AG08396 (cell line): ENCODE measurements at places on chromosomes 2 and 18.

DNA sequence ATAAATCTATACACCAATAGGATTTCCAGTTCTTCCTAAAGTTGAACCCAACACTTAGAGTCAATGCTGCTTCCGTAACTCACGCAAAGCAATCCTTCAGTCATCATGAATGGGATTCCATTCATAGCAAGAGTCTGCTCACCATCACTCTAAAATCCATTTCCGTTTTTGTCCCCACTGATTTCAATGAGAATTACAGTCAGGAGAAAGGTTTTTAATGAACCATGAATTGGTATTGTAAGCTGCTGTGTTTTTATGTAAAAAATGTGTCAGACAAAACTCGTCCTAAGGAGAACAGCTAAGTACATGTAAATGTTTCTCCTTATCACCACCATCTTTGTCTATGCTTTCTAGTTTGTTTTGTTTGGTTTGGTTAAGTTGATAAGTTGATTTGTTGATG, 391.5 kb downstream of the IRS1 start:
- no peak for DNase-seq

GRCh38 chr18:76396792-76397191, 98.2 kb downstream of the ZNF516 start:
- no peak for DNase-seq

- DNase-seq = no peak
Measured at GRCh38 chr2:158733430-158733755, 61.7 kb upstream of the DAPL1 start.

DNA sequence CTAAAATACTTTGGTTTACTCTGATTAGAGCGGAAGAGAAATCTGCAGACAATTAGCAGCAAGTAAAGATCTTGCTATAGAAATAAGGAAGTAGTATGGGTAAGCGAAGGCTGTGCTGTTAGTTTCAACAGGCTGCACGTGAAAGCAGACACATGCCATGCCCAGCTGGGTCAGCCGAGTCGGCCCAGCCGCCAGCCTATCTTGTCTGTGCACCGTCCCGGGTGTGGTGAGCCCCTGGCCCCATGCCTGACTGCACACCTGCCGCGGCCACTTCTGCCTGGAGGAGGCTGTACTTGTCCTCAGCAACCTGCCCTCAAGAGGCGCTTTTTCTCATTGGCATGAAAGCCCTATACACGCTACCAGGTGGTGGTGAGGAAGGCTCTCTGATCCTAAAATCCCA, 185.5 kb downstream of the SEPTIN10 start:
- DNase-seq = no peak

GRCh38 chr2:218927422-218927821, 32.0 kb upstream of the CDK5R2 start:
- no peak for DNase-seq

- no peak for DNase-seq
Measured at GRCh38 chr2:31222071-31222470, 4.8 kb upstream of the CAPN14 start.

- no peak for DNase-seq
Measured at GRCh38 chr2:188848887-188849435, 125.2 kb upstream of the COL3A1 start.

DNA sequence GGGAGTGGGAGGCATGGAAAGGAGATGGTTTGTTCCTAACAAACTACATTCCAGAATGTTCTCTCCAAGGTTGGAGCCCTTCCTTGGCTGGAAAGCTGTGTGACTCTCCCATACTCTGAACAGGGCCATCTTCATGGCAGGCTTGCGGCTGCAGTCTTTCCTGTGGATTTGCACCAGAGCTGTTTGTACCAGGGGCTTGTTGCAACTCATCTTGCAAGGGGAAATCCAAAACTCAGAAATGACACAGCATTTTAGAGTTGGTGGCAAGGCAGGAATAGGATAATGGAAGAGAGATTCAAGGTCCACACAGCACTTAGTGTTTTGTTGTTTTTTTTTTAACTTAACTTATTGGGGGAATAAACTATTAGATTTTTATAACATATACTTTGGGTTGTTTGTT, 73.7 kb upstream of the ZNF516 start:
- no peak for DNase-seq

DNA sequence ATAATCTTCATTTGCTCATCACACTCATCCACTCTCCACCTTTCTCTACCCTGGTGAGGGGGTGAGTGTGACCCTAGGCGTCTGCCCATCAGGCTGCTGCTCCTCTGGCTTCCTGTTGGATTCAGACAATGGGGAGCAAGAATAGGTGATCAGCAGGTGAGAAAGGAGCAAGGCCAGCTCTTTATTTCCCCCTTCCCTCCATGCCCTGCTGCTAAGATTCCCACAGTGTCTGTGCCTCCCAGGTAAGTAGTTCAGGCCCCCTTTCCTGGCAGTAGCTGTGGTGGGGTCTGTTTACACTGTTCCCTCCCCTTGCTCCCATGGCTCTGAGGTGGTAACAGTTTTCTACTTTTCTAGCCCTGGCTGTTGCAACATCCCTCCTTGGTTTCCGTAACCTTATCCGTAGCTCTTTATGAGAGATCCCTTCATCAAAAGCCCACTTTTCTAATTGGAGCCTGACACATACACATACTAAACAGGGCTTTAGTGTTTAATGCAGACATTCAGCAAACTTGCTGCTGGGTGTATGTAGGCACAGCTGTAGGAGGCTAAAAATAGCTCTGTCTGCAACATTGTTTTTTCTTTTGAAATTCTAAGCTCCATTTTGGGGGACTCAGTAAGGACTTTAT, 27.5 kb downstream of the MAP2 start:
- no peak for DNase-seq

DNA sequence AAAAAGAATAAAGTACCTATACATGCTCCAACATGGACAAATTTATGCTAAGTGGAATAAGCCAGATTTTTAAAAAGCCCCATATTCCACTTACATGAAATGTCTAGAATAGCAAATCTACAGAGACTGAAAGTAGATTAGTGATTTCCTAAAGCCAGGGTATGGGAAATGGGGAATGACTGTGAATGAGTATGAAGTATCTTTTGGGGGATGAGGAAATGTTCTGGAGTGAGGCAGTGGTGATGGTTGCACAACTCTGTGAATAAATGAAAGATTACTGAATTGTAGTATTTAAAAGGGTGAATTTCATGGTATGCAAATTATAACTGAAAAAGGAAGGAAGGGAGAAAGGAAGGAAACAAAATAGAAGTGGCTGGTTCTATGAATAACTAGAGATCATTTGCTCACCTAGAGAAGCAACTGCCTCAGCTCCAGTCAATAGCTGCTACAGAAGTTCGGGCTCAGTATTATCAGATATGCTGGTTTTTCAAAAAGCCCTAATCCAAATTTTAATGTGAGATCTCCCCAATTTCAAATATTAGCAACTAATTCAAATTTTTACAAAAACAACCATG, 39.3 kb downstream of the MAP3K2 start:
- peak; percentile 9 for DNase-seq

GRCh38 chr2:24461685-24462084, 29.4 kb upstream of the NCOA1 start:
- no peak for DNase-seq

DNA sequence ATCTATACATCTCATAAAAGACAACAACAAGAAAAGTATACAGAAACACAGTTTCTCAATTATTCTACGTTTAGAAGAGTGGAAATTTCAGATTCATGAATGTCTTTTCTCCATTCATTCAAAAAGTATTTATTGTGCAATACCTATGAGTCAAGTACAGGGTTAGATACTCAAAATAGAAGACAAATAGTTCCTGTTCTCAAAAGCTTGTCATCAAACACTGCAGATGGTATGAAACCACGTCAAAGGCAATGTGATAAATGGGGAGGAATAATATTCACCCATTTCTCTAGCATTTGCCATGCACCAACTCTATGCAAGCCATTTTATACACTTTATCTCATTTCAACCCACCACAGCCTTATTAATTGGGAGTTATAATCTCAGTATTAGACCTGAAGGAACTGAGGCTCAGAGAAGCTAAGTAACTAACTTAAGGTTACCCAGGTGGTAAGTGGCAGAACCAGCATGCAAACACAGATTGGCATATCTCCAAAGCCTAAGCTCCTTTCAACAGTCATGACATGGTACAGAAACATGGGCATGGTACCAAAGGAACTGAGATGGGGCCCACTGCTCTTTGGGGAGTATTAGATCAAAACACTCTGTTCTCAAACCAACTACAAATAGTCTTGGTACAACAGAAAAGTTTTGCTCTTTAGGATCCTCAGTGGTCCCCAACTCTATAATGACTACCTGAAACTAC, 67.2 kb upstream of the NPAS2 start:
- peak; percentile 52 for DNase-seq

DNA sequence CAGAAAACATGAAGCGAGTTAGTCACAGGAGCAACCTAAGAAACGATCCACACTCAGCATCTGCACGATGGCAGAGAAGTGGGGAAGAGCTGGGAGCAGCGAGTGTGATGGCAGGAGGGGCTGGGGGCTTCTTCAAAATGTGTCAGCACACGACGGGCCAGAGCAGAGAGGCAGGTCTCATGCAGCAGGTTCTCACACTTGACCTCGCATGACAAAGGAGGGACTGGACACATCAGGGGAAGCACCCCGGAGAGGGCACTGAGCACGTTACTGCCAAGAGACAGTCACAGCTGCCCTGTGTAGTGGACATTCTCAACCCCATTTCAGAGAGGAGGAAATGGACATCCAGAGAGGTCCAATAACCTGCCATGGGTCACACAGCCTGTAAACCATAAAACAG, 104.1 kb upstream of the CAPN13 start:
- no peak for DNase-seq

DNA sequence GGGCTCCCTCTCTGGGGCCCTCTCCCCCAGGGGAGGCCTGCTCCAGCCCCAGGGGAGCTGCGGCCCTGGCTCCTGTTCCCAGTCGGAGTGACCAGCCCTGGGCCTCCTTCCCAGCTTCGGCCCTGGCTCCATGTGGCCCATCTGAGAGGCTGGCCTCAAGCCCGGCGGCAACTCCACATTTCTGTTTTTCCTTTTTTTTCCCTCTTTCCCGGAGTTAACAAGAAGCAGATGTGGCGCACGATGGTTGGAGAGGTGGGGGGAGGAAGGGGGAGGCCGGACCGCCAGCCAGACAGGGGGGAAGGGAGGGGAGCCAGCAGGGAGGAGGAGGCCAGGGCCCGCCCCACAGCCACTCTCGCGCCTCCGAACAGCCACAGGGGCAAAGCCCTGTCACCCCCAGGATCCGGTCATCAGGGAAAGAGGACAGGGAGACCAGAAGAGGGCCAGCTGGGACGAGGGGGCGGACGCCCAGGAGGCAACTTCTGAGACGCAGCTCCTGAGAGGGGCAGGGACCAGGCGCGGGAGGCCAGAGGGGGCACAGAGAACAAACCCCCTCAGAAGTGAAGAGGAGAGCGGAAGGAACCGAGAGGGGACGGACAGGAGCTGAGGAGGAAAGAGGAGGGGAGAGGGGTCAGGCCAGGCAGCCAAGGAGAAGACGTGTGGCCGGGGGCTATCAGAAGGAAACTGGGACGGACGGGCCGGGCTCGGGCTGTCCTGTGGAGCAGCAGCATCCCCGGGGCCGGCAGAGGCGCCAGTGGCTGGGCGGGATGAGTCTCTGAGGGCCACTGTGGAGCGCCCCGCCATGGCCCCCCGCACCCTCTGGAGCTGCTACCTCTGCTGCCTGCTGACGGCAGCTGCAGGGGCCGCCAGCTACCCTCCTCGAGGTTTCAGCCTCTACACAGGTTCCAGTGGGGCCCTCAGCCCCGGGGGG, at the start of gene EMILIN1:
EMILIN1 (plus strand) TSS at position 349 of the 928 bp plus-strand sequence; CDS start at position 800, 451 bp downstream.
- peak; percentile 90 for DNase-seq

DNA sequence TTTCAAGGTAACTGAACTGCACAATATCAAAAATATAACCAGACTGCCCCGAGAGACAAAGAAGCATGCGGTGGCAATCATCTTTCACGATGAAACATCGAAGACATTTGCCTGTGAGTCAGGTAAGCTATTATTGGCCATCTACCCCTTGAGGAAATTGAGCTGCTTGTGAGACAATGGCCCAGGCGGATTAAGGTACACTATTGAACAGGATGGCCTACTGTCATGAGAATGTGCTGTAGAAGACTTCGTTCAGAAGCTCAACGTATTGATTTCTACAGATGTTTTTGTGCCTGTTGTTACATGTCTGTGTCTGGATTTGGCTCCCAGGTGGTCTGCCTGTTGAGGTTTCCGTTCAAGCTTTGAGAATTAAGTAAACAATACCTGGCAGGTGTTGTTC, 198.7 kb downstream of the DOK6 start:
- DNase-seq = no peak

GRCh38 chr2:217047209-217047608, 187.3 kb upstream of the TNP1 start:
- DNase-seq = no peak

GRCh38 chr2:144496977-144497598, 22.8 kb downstream of the ZEB2 start:
- no peak for DNase-seq

- DNase-seq = no peak
Measured at GRCh38 chr2:142834021-142834420, 43.4 kb upstream of the KYNU start.
